ENCODE measurements at places on chromosomes 2 and 18.

GRCh38 chr2:159444754-159445153 is 158.3 kb upstream of the WDSUB1 start:
- no peak for DNase-seq

GRCh38 chr2:11669454-11670291 is at the start of gene NTSR2:
Gene NTSR2 (minus strand): TSS chr2:11670195. CDS start chr2:11670129, 66 bp downstream.
- no peak for DNase-seq

DNA sequence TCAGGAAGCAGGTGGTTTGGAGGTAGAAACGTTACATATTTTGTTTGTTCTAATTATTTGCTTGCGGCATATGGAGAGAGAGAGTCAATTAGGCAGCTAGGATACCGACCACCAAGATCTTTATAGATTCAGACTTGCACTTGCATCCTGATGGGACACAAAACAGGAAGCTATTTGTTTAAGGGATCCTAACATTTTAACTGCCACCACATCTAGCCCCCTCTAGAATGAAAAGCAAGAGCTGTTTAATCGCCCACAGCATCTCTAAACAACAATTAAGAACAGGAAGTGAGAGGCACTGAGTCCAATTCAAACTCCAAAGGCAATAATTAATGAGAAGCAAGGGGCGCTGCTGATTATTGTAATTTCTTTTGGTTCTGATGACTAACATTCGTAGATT is 182.0 kb upstream of the LINC00305 start:
- DNase-seq = no peak

DNA sequence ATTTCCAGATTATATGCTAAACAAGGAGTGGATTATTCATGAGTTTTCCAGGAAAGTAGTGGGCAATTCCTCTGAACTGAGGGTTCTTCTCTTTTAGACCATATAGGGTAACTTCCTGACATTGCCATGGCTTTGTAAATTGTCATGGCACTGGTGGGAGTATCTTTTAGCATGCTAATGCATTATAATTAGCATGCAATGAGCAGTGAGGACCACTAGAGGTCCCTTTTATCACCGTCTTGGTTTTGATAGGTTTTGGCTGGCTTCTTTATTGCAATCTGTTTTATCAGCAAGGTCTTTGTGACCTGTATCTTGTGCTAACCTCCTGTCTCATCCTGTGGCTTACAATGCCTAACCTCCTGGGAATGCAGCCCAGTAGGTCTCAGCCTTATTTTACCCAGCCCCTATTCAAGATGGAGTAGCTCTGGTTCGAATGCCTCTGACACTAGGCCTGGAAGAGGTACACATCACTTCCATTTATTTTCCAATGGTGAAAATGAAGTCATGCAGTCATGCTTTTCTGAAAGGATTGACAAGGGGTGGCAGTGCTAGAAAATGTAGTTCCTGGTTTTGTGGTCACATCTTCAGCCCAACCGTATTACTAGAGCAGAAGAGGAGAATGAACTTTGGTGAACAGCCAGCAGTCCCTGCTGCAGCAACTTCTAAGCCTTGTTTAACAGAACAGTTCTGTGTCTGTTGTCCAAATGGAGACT is 26.6 kb upstream of the ITGA4 start:
- no peak for DNase-seq

- DNase-seq = no peak
These were observed 39.1 kb upstream of the NABP1 start for GRCh38 chr2:191638802-191639172.
